Spinal cord (tissue), 10 donors: ENCODE measurements at places on chromosomes 6 and 20. TPM values are rescaled to one million over a fixed set of nuclear protein-coding genes. Genes with fewer than 3 reads are reported as not detected.

DNA sequence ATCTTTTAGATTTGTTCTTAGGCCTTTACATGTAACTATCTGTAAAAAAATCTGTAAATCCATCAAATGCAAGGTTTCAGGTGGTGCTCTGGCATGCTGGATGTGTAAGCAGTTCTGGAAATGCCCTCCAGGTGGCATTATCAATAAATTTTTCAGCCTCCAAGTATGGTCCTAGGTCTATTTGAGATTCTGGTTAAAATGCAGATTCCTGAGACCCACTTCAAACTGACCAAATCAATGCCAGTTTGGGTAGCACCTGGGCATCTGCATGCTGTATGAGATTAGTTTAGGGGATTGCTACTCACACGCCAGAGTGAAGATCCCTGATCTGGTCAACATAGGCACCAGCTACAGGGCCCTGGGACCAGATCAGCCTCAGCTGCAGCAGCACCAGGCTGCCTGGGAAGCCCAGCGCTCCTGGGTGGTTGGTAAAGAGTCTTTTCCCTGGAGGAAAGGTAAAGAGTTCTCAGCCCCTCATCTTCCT is 507.3 kb upstream of the CITED2 start:
- DNase-seq, result no peak

GRCh38 chr6:148760568-148761526 is 14.0 kb downstream of the UST start:
- no peak for DNase-seq

DNA sequence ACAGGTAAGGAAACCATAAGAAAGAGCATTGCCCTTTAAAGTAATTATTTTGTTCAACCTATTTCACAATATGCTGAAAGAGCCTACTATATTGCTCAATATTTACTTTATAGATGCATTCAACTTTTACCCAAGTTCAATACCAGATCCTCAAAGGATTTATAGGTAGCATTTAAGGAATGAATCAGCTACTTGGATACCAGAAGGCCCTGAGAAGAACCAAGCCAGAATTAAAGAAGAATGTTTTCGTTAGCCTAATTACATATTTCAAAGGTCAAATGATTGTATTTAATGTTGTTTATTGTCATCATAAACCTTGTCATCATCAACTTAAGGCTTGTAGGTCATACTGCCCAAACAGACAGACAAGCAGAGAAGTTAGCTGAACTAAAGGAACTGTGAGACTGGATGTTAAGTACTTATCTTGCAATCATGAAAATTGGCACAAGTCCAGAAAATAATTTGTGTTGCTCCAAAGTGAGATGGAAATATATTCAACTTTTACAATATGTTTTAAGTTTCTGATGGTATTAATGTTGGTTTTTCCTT is 636.7 kb downstream of the RFPL4B start:
- no peak for DNase-seq

DNA sequence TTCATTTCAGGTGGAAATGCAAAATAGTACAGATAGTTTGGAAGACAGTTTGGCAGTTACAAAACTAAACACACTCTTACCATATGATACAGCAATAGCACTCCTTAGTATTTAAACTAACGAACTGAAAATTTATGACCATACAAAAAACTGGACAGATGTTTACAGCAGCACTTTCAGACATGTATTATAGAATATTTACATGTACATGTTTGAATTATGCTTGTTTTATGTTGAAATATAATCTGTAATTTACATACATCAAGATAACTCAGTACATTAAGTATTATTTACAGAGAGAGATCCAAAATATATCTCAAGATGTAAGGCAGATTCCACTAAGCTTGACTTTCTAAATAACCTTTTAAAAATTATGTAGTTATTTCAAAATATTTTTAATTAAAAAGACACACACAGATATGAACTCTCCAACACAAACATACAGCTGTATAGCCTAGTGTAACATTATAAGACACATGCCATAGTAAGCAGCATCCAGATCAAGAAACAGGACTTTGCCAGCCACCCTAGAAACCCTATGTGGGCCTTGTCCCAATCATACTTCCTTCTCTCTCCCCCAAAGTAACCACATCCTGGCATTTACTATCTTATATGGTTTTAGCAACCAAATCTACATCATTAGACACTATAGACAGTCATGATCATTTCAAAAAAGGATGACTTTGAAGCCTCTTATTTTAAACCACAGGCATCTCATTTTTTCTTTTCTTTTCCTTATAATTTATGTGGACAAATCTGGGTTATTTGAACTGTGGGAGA is 82.2 kb downstream of the MAN1A1 start:
- no peak for DNase-seq

GRCh38 chr20:19677336-19677735 is 80.7 kb upstream of the RIN2 start:
- DNase-seq, result no peak

DNA sequence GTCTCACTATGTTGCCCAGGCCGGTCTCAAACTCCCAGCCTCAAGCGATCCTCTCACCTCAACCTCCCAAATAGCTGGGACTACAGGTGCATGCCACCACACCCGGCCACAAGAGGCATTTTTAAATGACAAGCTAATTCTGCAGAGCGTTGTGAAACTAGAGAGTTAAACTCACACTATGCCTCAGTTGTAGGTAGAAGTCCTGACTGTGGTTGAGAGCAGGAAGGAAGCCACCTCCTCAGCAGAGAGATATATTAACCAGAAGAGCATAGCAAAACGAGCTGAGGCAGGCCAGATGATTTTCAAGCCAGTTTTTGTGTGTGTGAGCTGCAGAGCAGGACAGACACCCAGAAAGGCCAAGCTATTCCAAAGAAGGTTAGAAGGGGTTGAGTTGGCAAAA is 150.3 kb downstream of the MBOAT1 start:
- no peak for DNase-seq

DNA sequence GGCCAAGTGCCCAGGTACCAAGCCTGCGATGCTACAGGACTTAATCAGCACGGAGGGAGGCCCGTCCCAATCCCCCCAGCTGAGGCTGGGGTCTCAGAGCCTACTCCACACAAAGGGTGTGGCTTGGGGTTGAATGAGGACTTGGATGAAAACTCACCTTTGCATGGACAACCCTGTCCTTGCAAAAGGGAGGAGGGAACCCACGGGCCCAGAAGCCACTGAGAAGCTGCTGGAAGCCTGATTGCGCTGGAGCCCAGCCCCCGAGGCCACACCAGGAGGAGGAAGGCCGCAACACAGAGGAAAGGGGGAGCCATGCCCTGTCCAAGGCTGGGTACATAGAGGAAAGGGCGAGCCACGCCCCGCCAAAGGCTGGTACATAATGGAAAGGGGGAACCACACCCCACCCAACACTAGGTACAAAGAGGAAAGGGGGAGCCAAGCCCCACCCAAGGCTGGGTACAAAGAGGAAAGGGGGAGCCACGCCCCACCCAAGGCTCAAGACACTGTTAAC is 158.8 kb downstream of the DLL1 start:
- no peak for DNase-seq

The SYNDIG1 gene
- 26.2 TPM for total RNA-seq

The CNBD2 gene
- 9.8 TPM for total RNA-seq

The KCNQ2 gene
- 30.7 TPM for total RNA-seq

The TMEM217 gene
- total RNA-seq, result 1.4 TPM

The TLDC2 gene
- 0.28 TPM for total RNA-seq
